ENCODE measurements at places on chromosomes 4 and X.
A peak's percentile ranks its signal among the peaks of the same experiment; 100 is the strongest.

- no peak for DNase-seq
Measured at GRCh38 chr4:70192895-70193294, 2.6 kb upstream of the ODAM start.

- no peak for DNase-seq
Measured at GRCh38 chrX:110614596-110614995, 181.0 kb downstream of the CHRDL1 start.

DNA sequence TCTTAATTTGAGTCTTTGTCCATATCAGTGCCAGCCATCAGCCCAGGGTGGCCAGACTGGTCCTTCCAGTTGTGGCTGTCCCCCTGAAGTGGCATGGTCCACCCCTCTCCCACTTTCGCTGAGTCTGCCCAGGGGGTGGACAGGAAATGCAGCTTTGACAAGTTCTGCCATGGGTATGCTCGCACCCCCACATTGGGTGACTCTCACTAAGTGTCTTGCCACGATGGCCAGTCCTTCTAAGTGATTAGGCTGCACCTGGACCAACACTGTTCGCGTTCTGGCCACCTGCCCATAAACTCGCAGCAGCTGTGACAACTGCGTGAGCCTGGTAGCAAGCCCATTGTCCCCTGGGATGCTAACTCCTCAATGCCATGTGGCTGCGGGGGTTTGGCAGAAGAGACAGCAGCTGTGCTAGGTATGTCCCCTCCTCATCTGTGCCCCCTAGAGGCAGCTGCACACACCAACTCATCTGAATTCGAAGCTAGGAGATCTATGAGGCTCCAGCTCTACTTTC lies 10.0 kb upstream of the LNX1 start:
- peak; percentile 6 for DNase-seq

GRCh38 chr4:190017357-190018200 lies 9.5 kb downstream of the FRG2 start:
- DNase-seq: no peak

GRCh38 chr4:126957556-126957955 lies 675.2 kb upstream of the INTU start:
- no peak for DNase-seq

- DNase-seq: no peak
Measured at GRCh38 chr4:55258152-55258865, 87.7 kb upstream of the SRD5A3 start.

- DNase-seq: no peak
Measured at GRCh38 chr4:14867847-14868246, 134.4 kb upstream of the CPEB2 start.

- DNase-seq: peak; percentile 21
Measured at GRCh38 chrX:47854474-47854873, 17.8 kb downstream of the ZNF81 start.

- DNase-seq: no peak
Measured at GRCh38 chrX:29237972-29238371, 650.7 kb downstream of the IL1RAPL1 start.

DNA sequence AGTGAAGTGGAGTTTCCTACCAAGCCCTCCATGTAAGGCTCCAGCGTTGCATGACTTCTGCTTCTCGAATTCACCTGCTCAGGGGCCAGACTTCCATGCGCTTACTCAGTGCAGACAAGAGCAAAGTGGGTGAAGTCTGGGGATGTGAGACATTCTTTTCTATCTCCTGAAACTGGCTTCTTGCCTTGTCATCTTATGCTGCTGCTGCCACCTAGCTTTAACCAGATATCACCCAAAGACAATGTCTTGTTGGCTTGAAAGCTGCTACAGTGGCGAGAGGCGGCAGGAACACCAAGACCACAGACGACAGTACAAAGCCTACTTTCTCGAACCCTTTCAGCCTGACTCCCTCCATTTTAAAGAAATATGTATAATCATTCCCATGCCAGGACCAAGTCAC lies 103.6 kb upstream of the ADGRG2 start:
- DNase-seq: no peak

- DNase-seq: no peak
Measured at GRCh38 chrX:84216881-84217280, 28.9 kb upstream of the RPS6KA6 start.

DNA sequence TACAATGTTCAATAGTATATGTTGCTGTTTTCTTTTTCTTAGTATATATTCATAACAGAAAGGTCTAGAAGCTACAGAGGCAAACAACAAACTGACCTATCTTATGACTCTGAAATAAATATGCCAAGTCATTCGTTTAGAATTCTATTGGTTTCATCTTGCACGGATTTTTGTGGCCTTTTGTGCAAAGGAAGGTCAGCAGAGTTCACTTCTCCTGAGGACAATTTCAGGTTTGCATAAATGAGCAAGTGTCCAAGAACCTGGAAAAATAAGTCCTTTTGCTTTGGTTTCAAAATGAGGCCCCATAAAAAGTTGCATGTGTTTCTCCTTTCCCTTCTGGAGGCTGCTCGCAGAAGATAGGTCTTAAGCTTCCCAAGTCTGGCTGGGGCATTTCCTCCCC lies 156.9 kb downstream of the APBB2 start:
- no peak for DNase-seq

- no peak for DNase-seq
Measured at GRCh38 chrX:10615931-10616774, 4.2 kb downstream of the MID1 start.

GRCh38 chr4:79576429-79576753 lies 168.4 kb upstream of the GK2 start:
- DNase-seq: no peak

GRCh38 chrX:69900491-69900890 lies 149.2 kb downstream of the AWAT2 start:
- no peak for DNase-seq

DNA sequence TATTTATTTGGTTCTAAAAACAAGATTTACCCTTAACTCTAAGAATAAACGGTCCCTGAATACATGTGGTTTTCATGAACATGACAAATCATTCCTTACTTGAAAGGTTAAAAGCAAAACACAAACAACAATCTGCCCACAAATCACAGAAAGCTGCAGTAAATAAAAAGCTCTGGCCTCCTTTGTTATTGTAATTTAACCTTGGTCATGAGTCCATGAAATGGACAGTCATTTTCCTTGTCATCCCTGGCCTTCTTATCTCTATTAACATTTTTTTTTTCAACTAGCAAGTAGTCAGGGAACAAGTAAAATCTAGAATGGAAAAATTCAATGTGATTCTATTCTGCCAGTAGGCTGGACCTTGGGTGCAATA lies 92.7 kb downstream of the SCD5 start:
- DNase-seq: no peak

DNA sequence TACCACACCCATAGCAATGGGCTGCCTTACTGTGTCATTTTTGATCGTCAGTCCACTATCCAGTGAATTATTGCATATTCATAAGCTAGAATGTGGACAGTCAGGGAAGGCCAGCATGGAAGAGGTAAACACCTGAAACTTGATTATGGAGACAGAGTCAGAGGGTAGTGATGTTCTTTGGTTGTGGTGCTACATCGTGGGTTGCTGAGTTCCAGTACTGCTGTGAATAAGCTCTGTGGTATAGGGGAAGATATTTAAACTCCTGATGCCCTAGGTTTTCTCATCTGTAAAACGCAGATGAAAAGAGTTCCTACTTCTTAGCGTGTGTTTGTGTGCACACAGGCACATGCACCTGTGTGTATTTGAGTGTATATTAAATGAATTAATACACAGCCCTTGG lies 69.9 kb downstream of the CPE start:
- no peak for DNase-seq

DNA sequence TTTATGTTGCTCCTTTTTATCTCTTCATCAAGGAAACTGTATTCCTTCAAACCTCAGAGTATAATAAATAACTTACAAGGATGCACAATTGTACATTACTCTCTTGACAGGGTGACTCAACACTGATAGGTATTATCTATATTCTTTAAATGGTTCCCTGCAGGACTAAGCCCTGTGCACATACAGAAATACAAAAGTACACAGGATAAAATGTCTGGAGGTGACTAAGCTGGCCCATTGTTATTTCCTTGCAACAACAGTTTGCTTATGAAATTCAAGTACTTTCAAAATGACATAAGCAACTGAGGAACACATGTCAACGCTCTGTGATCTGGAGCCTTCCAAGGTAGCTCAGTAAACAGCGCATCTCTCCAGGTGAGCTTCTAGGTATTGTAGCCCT lies 83.8 kb upstream of the RPL34 start:
- DNase-seq: no peak
